ENCODE measurements at places on chromosomes 1 and 21. TPM values are rescaled to one million over a fixed set of nuclear protein-coding genes. Genes with fewer than 3 reads are reported as not detected.

- no peak for DNase-seq
Observed at GRCh38 chr21:33817663-33818451, 97.7 kb downstream of the ATP5PO start.

GRCh38 chr1:194723067-194723466 lies 1536.7 kb upstream of the B3GALT2 start:
- DNase-seq = no peak

GRCh38 chr21:46088189-46088588 lies 9.7 kb upstream of the COL6A2 start:
- DNase-seq = no peak

The SHE gene
- 6.2 TPM for polyA plus RNA-seq

- no peak for DNase-seq
Observed at GRCh38 chr1:25715888-25716287, 84.1 kb upstream of the SELENON start.

GRCh38 chr1:184429335-184429734 lies 42.5 kb downstream of the C1orf21 start:
- DNase-seq = no peak

DNA sequence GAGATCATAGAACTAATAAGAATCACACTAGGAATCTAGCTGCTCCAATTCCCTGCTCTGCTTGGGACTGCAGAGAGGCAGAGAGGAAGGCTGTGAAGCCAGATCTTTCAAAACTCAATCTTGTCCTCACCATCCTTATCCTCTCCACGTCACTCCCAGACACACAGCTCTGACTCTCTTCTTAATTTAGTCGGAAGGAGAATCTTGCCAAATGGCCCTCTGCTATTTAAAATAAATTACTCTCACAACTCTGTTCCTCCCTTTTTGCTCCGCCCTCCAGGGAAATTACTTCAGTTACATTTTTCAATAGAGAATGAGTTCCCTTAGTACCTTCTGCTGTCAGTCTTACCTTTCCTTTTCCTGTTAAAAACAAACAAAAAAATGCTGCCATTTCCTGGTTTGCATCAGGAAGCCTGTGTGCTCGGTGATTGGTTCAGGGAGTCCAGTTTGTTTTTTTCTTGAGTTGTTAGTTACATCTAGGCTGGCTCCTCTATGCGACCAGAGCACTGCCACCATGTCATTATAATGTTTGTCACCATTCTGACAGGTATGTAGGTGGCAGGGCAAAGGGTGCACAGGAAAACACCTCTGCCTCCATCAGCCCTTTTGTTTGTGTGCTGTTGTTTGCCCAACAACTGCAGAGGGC lies 80.1 kb downstream of the FCRL5 start:
- DNase-seq = no peak

- no peak for DNase-seq
Observed at GRCh38 chr1:36542962-36543515, 60.3 kb upstream of the CSF3R start.

DNA sequence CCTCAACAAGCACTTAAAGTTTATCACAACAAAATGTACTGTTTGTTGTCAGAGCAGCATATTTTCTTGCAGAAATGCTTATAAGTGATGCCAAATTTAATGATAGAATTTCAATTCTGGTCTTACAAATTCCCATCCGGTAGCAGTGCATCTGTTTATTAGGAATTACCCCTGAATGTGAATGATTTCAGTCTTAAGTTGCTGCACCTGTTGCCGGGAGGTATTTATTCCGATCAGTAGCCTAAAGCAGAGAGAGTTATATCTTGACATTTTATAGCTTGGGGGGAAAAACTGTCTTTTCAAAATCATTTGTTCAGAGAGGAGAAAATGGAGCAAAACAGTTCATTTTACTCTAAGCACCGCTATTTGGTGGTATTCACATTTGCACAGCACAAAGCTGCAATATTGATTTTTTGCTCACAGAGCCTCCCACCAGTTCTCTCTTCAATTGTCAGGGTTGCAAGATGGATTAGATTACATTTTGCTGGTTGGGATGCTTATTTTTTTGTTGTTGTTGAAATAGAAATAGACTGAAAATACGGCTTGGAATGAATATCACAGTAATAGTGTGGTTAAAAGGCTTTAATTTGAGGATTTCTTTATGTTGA lies 98.6 kb downstream of the ADGRL2 start:
- DNase-seq = no peak

DNA sequence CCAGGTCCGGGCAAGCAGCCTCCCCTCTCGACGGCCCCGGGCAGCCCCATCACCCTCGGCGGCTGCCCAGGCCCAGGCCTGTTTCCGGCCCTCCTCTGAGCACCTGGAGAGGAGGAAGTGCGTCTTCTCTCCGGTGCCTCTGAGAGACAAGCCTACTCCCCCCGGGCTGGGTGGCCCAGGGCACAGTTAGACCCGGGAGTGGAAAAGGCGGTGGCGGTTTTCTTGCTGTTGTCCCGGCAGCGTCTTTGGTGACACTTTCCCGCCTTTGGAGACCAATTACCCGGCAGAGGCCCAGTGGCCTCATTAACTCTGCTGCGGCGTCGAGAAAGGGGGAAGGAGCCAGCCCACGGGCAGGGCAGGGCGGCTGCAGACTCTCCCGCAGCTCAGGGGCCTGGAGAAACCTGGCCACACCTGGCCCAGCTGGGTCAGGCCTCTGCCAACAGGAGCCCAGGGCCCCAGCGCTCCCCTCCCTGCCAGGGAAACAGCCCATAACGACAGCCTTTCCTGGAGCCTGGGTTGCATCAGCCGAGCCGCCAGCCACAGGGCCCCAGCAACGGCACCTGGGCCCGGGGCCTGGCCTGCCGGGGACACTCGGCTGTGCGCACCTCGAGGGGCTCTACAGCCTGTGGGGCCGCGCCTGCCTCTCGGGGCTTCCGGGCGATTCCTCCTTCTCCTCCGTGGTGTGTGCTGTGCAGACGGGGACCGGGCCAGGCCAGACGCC lies 28.4 kb upstream of the C1orf159 start:
- no peak for DNase-seq

- no peak for DNase-seq
Observed at GRCh38 chr1:206059355-206059915, 6.5 kb downstream of the RHEX start.

Measured in psoas muscle (tissue), 8 donors.